ENCODE measurements at places on chromosomes 2 and 18. TPM values are rescaled to one million over a fixed set of nuclear protein-coding genes. Genes with fewer than 3 reads are reported as not detected.

Gene TCF23
- total RNA-seq: not detected

Gene LIMS3
- total RNA-seq: 3.6 TPM

Gene SLC14A1
- total RNA-seq: 135 TPM

Gene ACTR1B
- total RNA-seq: 69.8 TPM

Gene EIPR1
- total RNA-seq: 32.4 TPM

Gene POLR1B
- 26.4 TPM for total RNA-seq

Gene ZAP70
- 0.05 TPM for total RNA-seq

Gene DYNAP
- not detected for total RNA-seq

Gene TEKT4
- total RNA-seq: not detected

Gene FBLN7
- 0.30 TPM for total RNA-seq

Gene MARCHF4
- 10.8 TPM for total RNA-seq

Gene EMILIN2
- 2.4 TPM for total RNA-seq

Gene ZNF519
- total RNA-seq: 5.5 TPM

Gene RGPD3
- total RNA-seq: 0.37 TPM

Gene IL1R1
- total RNA-seq: 25.5 TPM
